ENCODE measurements at places on chromosomes 4 and X.

- no peak for DNase-seq
These were observed 84.5 kb upstream of the WWC2 start for GRCh38 chr4:183014361-183015084.

DNA sequence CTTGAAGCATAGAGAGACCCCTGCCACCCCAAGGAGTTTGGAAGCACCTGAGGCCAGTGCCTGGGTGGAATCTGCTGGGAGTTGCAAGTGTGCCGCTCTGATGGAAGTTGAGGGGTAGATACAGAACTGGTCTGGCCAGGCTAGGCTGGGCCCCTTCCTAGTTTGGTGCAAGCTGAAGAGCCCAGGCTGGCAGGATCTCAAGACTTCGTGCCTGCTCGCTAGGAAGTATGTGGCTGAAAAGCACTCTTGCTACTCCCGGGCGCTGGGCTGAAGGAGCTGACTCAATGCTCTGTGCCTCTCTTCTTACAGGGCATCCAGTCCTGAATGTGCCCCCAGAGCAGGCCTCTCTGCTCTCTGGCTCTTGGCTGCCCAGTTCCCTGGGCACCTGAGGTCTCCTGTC lies 51.7 kb upstream of the PJA1 start:
- DNase-seq = no peak

GRCh38 chr4:164023214-164023613 lies 528.7 kb downstream of the TMA16 start:
- no peak for DNase-seq

DNA sequence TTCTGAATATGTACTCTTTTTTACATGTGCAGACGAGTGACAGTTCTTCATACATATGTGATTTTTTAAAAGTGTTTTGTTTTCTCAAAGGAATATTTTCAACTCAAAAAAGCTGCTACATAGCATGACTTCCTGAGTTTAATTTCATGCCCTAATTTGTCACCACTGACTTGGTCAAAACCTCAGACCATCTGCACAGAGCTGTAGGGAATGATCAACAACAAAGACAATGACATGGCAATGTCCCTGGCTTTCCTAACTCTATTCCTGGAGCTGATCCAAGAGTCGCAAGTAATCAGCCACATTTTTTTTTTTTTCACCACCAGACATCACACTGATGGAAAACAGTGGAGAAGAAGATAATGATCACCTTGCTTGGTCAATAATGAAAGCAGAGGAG lies 97.7 kb downstream of the TMA16 start:
- no peak for DNase-seq
